ENCODE measurements at places on chromosomes 16 and 17. TPM values are rescaled to one million over a fixed set of nuclear protein-coding genes. Genes with fewer than 3 reads are reported as not detected.

ABAT gene
- 10.0 TPM for total RNA-seq

SPATA2L gene
- 6.8 TPM for total RNA-seq

DNA sequence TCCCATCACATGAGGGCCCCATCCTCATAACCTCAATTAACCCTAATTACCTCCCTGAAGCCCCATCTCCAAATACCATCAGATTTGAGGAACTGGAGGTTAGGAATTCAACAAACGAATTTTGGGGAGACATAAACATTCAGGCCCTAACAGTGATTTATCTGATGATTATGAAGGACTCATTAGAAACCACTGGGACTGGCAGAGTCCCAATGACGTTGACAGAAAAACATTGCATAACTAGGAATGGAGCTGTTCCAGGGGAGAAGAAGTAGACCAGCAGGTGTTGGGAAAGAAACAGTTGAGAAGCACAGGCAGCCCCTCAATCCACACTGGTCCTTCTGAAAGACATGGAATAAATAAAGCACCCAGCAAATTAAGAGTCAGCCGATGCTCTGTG, 282.0 kb downstream of the MAP2K4 start:
- no peaks in the 10 kb centered on the region for H3K36me3 ChIP-seq
- no peak for DNase-seq
- H3K4me3 ChIP-seq: no peak overlapping the region
- no peaks in the 10 kb centered on the region for H3K27me3 ChIP-seq
- H3K4me1 ChIP-seq: no peaks in the 10 kb centered on the region

- H3K4me3 ChIP-seq: no peak overlapping the region
- H3K27ac ChIP-seq: peak overlapping the region; percentile 89
- no peaks in the 10 kb centered on the region for H3K27me3 ChIP-seq
- DNase-seq: no peak
Observed at GRCh38 chr16:27325736-27326135, 12.0 kb downstream of the IL4R start.

GRCh38 chr17:78617511-78618061, 40.4 kb upstream of the DNAH17 start:
- H3K36me3 ChIP-seq: no peaks in the 10 kb centered on the region
- no peaks in the 10 kb centered on the region for H3K4me1 ChIP-seq
- no peak overlapping the region for H3K4me3 ChIP-seq
- no peaks in the 10 kb centered on the region for H3K27me3 ChIP-seq
- no peak overlapping the region for H3K27ac ChIP-seq

NPIPA7 gene
- 3.4 TPM for total RNA-seq

- peak overlapping the region; percentile 80 for H3K27ac ChIP-seq
- peak overlapping the region; percentile 94 for H3K4me3 ChIP-seq
- H3K4me1 ChIP-seq: peaks cover 27% of the 10 kb centered on the region
- H3K27me3 ChIP-seq: no peaks in the 10 kb centered on the region
Observed at GRCh38 chr17:50397919-50398285, 579 bp upstream of the LRRC59 start.

- no peak overlapping the region for H3K27ac ChIP-seq
- peaks cover 55% of the 10 kb centered on the region for H3K36me3 ChIP-seq
- no peaks in the 10 kb centered on the region for H3K4me1 ChIP-seq
- no peak for DNase-seq
- no peak overlapping the region for H3K4me3 ChIP-seq
Observed at GRCh38 chr17:66790501-66791061, 44.3 kb upstream of the CACNG5 start.
